ENCODE measurements at places on chromosomes 4 and X.

DNA sequence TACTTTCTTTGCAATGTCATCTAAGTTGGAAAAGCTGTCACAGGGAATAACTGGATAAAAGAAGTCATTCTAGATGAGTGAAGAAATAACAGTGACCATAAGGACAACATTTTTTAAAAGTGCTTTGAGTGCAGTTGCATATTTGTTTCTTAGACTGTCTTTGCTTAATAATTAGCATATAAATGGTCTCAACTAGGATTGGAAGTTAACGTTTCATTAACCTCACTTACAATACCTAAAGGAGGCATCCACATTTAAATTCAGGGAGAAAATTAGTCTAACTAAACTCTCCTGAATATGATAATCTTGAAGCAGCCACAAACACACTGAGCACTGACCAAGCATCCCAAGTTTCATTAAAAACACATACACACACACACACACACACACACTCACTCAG is 780.7 kb downstream of the PCDH18 start:
- DNase-seq: no peak

GRCh38 chrX:123570011-123570590 is 162.8 kb downstream of the THOC2 start:
- DNase-seq: no peak

GRCh38 chr4:141652161-141652778 is 15.9 kb downstream of the IL15 start:
- no peak for DNase-seq

DNA sequence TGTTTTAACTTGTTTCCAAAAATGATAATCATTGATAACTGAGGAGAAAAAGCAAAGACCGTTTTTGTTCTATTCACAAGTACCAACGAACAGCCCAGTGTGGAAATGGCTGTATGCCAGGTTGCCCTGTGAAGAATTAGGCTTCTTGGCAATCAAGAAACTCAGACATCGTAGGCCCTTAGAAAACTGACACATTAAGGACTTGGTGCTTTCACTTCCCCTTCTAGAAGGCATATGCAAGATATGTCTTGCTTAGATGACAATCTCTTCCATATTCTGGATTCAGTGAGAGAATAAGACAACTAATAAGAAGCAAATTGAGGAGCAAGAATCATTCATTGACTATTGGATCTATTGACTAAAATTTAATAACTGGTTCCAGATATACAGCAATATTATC is 56.6 kb downstream of the ANAPC10 start:
- DNase-seq: no peak

GRCh38 chr4:137738375-137738990 is 206.2 kb upstream of the PCDH18 start:
- no peak for DNase-seq

GRCh38 chr4:146407257-146407656 is 114.5 kb downstream of the SLC10A7 start:
- no peak for DNase-seq

DNA sequence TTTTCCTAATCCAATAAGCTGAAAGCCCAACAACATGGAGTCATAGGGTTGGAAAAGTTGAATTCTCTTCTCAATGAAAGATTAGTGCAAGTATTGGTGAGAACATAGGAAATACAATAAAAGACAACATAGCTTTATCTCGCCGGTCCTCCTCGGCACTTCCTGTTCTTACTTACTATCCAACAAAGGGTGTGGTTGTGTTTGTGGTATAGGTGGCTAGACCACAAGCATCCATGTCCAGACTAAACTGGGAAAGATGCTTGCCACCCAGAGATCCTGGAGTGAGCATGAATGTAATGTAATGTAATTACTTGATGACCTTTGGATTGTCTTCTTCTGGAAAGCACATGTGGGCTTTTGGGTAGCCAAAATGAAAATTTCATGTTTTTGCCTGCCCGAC is 223.8 kb downstream of the CPE start:
- DNase-seq: no peak

DNA sequence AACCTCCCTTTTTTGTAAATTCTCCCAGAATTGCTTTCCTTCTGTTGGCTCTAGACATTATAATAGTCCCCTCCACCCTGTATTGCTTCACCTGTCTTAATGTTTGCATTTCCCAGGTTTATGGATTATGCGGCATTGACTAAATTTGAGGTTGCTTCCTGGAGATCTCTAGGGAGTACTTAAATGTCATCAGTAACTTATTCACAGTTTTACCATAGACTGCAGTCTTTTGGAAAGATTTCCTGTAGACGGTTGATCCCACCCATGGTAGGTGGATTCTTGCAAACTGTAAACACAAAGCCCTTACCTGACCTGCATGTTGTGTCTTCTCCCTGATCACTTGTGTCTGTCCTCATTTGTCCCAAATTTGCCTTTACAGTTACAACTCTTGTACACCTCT is 6.2 kb upstream of the NOX1 start:
- no peak for DNase-seq

- no peak for DNase-seq
Observed at GRCh38 chr4:125826801-125827695, 512.3 kb downstream of the FAT4 start.

Measured in stromal cell of bone marrow (primary cell).